ENCODE measurements at places on chromosomes 4 and X. TPM values are rescaled to one million over a fixed set of nuclear protein-coding genes. Genes with fewer than 3 reads are reported as not detected.

HHIP gene
- 0.78 TPM for total RNA-seq

SOX3 gene
- 0.07 TPM for total RNA-seq

PAK3 gene
- not detected for total RNA-seq

LRBA gene
- total RNA-seq: 7.2 TPM

KDR gene
- 0.10 TPM for total RNA-seq

GIMD1 gene
- not detected for total RNA-seq

RAB33A gene
- 0.20 TPM for total RNA-seq

SLC6A14 gene
- 0.03 TPM for total RNA-seq

BEND2 gene
- not detected for total RNA-seq

TACR3 gene
- not detected for total RNA-seq

TMPRSS11B gene
- total RNA-seq: not detected

BOD1L1 gene
- 17.3 TPM for total RNA-seq

TBL1X gene
- 14.4 TPM for total RNA-seq

TMEM31 gene
- total RNA-seq: not detected

PNMA6A gene
- 4.5 TPM for total RNA-seq

TENM3 gene
- total RNA-seq: 1.8 TPM

ANKRD37 gene
- 2.8 TPM for total RNA-seq

FAM13A gene
- total RNA-seq: 5.2 TPM

PLAC8 gene
- 1.1 TPM for total RNA-seq

GASK1B gene
- total RNA-seq: 0.26 TPM

ZXDA gene
- total RNA-seq: 1.6 TPM

MAGEC2 gene
- total RNA-seq: not detected

DGAT2L6 gene
- not detected for total RNA-seq

ADAMTS3 gene
- total RNA-seq: not detected

MAGEB1 gene
- total RNA-seq: not detected
